Mucosa of gallbladder (tissue), 1 donor: ENCODE measurements at places on chromosomes 1 and 21. TPM values are rescaled to one million over a fixed set of nuclear protein-coding genes. Genes with fewer than 3 reads are reported as not detected.

The GBP6 gene
- not detected for total RNA-seq

The HLCS gene
- 15.5 TPM for total RNA-seq

The OR2T11 gene
- total RNA-seq: not detected

The MYOG gene
- not detected for total RNA-seq

The SPRR2D gene
- not detected for total RNA-seq

The CORT gene
- total RNA-seq: 0.66 TPM

GRCh38 chr1:10694274-10694632, 102.2 kb downstream of the CASZ1 start:
- DNase-seq: no peak

GRCh38 chr1:96588416-96588995, 133.1 kb upstream of the PTBP2 start:
- DNase-seq: no peak

DNA sequence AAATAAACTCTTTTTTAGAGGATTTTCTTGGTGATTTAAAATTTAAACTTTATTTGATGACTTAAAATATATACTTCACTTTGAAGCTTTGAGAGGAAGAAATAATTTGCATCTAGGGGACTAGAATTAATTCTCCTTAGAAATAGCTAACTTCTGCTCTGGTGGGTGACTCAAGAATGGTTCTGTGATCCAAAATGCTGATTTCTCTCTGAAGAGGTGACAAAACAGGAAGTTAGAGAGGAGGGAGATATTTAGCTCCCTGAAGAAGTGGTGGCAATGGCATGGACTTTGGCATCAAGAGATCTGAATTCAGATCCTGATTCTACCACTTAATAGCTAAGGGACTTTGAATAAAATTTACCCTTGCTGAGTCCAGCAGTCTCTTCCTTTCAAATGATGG, 125.8 kb upstream of the ATP1B1 start:
- DNase-seq: no peak

DNA sequence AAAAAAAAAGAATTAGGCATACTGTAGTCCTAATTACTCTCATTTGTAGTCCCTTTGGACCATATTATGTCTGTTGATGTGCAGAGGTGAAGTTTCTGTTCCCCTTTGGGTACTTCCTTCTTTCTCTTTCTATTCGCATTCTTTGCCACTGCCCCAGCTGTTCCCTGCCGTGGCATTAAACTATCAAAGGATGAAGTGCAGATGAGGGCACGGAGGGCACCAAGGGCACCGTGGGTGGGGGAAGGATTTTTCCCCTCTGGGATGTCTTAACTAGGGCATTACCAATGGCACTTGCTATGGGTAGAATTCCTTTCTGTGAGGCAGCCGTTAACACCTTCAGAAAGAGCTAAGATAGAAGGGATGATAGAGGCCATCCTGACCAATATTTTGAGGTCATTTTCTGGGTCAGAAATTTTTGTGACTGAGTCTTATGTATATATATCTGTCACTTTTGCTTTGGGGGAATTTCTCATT, 4.9 kb upstream of the MAPKAPK2 start:
- no peak for DNase-seq

- no peak for DNase-seq
These were observed 72.1 kb downstream of the NEK7 start for GRCh38 chr1:198228925-198229324.

- DNase-seq: no peak
These were observed 7.2 kb downstream of the TRIT1 start for GRCh38 chr1:39876144-39876543.

GRCh38 chr1:109538827-109539555, 681 bp upstream of the GPR61 start:
- DNase-seq: no peak
